ENCODE measurements at places on chromosomes 11 and 22. TPM values are rescaled to one million over a fixed set of nuclear protein-coding genes. Genes with fewer than 3 reads are reported as not detected.

GRCh38 chr11:115423728-115424459 is 80.3 kb downstream of the CADM1 start:
- no peak for DNase-seq

GRCh38 chr11:61401573-61401972 is 9.2 kb downstream of the TMEM216 start:
- DNase-seq = no peak

GRCh38 chr11:19840961-19841360 is 128.3 kb downstream of the NAV2 start:
- no peak for DNase-seq

- DNase-seq = no peak
Measured at GRCh38 chr11:107675902-107676301, 36.0 kb downstream of the SLN start.

The OR51B4 gene
- total RNA-seq = not detected

The RRAS2 gene
- 87.4 TPM for total RNA-seq

The C1QTNF4 gene
- total RNA-seq = 0.39 TPM

Measured in neural progenitor cell (in vitro differentiated cells).